Daoy (cell line): ENCODE measurements at places on chromosomes 6 and 20. TPM values are rescaled to one million over a fixed set of nuclear protein-coding genes. Genes with fewer than 3 reads are reported as not detected.

BHLHE23 gene
- total RNA-seq = not detected in 2 replicates

PRDM13 gene
- 2.3 and 3.4 TPM in 2 replicates for total RNA-seq

NTSR1 gene
- total RNA-seq = 0.17 TPM in 1 of 2 replicates, not detected in the other

OXT gene
- not detected in 2 replicates for total RNA-seq

NKX2-2 gene
- total RNA-seq = 1.4 and 3.7 TPM in 2 replicates

SLC44A4 gene
- not detected in 2 replicates for total RNA-seq

FKBP1C gene
- 0.21 TPM in 1 of 2 replicates, not detected in the other for total RNA-seq

GSTA2 gene
- not detected in 2 replicates for total RNA-seq
